ENCODE measurements at places on chromosomes 7 and 10. TPM values are rescaled to one million over a fixed set of nuclear protein-coding genes. Genes with fewer than 3 reads are reported as not detected.

ABCC2 gene
- 1.3 TPM for total RNA-seq

FAM180A gene
- total RNA-seq: not detected

LYZL1 gene
- total RNA-seq: not detected

OR2A7 gene
- total RNA-seq: 2.1 TPM

NRCAM gene
- total RNA-seq: not detected

- peak; percentile 48 for DNase-seq
- no peak overlapping the region for H3K4me3 ChIP-seq
- H3K27ac ChIP-seq: no peak overlapping the region
- H3K27me3 ChIP-seq: peaks cover 34% of the 10 kb centered on the region
- H3K4me1 ChIP-seq: no peaks in the 10 kb centered on the region
Measured at GRCh38 chr7:50481867-50482266, 31.7 kb upstream of the FIGNL1 start.

- DNase-seq: no peak
- no peaks in the 10 kb centered on the region for H3K36me3 ChIP-seq
- no peaks in the 10 kb centered on the region for H3K4me1 ChIP-seq
- H3K4me3 ChIP-seq: no peak overlapping the region
- H3K27me3 ChIP-seq: no peaks in the 10 kb centered on the region
Measured at GRCh38 chr7:6306471-6306870, 34.0 kb upstream of the CYTH3 start.

DNA sequence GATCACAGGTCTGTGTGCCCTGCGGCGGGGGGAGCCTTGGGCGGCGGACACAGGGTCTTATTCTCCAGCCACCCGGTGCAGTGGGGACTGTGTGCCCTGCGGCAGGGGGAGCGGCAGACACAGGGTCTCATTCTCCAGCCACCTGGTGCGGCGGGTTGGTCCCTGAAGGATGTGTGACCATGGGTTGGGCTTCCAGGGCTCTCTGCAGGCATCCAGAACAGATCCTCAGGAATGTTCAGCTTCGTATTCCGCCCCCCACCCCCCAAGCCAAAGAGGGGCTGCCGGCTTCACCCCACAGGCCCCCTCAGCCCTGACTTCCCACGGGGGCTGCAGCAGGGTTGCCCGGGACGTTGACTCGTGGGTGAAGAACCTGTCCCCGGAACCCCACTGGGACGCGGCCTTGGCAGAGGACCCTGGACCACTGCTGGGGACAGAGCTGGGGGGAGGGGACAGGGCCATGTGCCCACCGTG lies 154.5 kb upstream of the PPP2R2D start:
- H3K4me3 ChIP-seq: no peak overlapping the region
- no peak overlapping the region for H3K27ac ChIP-seq
- no peaks in the 10 kb centered on the region for H3K36me3 ChIP-seq
- H3K27me3 ChIP-seq: peaks cover 3% of the 10 kb centered on the region
- DNase-seq: no peak

GRCh38 chr10:122138831-122139625 lies 132.1 kb upstream of the BTBD16 start:
- H3K4me3 ChIP-seq: no peak overlapping the region
- H3K36me3 ChIP-seq: no peaks in the 10 kb centered on the region
- H3K4me1 ChIP-seq: no peaks in the 10 kb centered on the region
- H3K27ac ChIP-seq: no peak overlapping the region
- no peak for DNase-seq
- no peaks in the 10 kb centered on the region for H3K27me3 ChIP-seq

DNA sequence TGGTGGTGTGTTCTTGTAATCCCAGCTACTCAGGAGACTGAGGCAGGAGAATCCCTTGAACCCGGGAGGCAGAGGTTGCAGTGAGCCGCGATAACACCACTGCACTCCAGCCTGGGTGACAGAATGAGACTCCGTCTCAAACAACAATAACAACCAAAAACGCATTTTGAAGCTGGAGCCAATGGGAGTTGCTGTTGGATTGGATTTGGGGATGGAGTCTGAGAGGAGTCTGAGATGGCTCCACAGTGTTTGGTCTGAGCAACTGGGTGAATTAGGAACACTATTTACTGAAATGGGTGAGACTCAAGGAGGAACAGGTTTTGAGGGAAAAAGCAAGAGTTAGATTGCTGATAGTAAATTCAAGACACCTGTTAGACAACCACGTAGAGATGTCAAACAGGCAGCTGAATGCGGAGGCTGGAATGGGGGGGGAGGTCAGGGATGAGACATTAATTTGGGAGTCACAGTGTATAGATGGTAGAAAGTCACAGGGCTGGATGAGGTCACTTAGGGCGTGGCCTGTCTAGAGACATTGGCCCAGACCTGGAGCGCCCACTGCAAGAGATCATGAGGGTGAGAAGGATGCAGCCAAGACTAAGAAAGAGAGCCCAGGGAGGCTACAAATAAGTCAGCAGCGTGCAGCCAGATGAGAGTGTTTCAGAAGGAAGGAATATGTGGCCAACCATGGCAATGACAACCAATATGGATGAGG lies 56.4 kb downstream of the CYCS start:
- H3K36me3 ChIP-seq: no peaks in the 10 kb centered on the region
- no peak overlapping the region for H3K4me3 ChIP-seq
- no peak for DNase-seq
- peaks cover 18% of the 10 kb centered on the region for H3K4me1 ChIP-seq

GRCh38 chr7:100472121-100472851 lies 6.7 kb downstream of the TSC22D4 start:
- no peak overlapping the region for H3K27ac ChIP-seq
- H3K4me3 ChIP-seq: no peak overlapping the region
- H3K27me3 ChIP-seq: no peaks in the 10 kb centered on the region
- peaks cover 42% of the 10 kb centered on the region for H3K4me1 ChIP-seq
- H3K36me3 ChIP-seq: peaks cover 58% of the 10 kb centered on the region

GRCh38 chr10:24553051-24553612 lies 170.6 kb downstream of the ARHGAP21 start:
- H3K27me3 ChIP-seq: no peaks in the 10 kb centered on the region
- H3K4me3 ChIP-seq: no peak overlapping the region
- H3K4me1 ChIP-seq: peaks cover 4% of the 10 kb centered on the region
- no peaks in the 10 kb centered on the region for H3K36me3 ChIP-seq
- no peak overlapping the region for H3K27ac ChIP-seq
- DNase-seq: no peak

GRCh38 chr10:74033702-74034101 lies 35.8 kb downstream of the VCL start:
- H3K4me3 ChIP-seq: no peak overlapping the region
- no peak for DNase-seq
- no peak overlapping the region for H3K27ac ChIP-seq
- peaks cover 28% of the 10 kb centered on the region for H3K4me1 ChIP-seq
- H3K36me3 ChIP-seq: peaks cover 17% of the 10 kb centered on the region

GRCh38 chr7:134514663-134515062 lies 12.7 kb upstream of the AKR1B10 start:
- no peaks in the 10 kb centered on the region for H3K36me3 ChIP-seq
- DNase-seq: peak; percentile 84
- peaks cover 6% of the 10 kb centered on the region for H3K4me1 ChIP-seq
- H3K27ac ChIP-seq: no peak overlapping the region

DNA sequence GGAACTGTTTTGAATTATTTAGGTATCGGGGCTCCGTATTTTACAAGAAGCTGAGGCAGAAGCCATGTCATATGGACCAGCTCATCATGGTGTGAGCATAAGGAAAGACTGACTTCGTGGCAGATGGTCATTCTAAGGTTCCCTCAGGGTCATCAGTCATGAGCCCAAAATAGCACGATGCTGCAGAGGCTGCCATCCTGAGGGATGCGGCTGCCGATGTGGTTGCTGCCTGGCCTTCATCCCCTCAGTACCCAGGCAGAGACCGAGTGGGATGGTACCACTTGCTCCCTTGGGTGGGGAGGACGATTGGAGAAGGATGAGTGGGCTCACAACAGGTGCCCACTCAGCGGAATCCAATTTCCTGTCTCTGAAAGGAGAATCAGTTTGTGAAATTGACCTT lies 490.3 kb downstream of the SDK1 start:
- H3K36me3 ChIP-seq: no peaks in the 10 kb centered on the region
- H3K4me1 ChIP-seq: no peaks in the 10 kb centered on the region
- no peak for DNase-seq
- H3K27ac ChIP-seq: no peak overlapping the region
- H3K4me3 ChIP-seq: no peak overlapping the region
- peaks cover 15% of the 10 kb centered on the region for H3K27me3 ChIP-seq

DNA sequence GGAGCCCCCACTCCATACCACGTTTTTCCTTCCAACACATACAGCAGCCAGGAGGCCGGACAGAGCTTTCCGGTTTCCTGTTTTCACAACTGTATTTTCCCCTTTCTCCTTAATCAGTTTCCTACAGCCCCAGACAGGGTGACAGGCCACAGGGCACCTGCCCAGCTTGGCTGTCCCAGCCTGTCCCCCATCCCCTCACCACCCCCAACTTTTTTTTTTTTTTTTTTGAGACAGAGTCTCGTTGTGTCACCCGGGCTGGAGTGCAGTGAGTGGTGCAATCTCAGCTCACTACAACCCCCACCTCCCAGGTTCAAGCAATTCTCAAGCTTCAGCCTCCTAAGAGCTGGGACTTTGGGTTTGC lies 10.3 kb upstream of the HSPB1 start:
- H3K27ac ChIP-seq: peak overlapping the region; percentile 20
- no peaks in the 10 kb centered on the region for H3K36me3 ChIP-seq
- H3K4me3 ChIP-seq: peak overlapping the region; percentile 15
- DNase-seq: no peak
- no peaks in the 10 kb centered on the region for H3K27me3 ChIP-seq
